ENCODE measurements at places on chromosomes 4 and X.

- DNase-seq: no peak
These were observed 146.2 kb upstream of the HHIP start for GRCh38 chr4:144499777-144500176.

- peak; percentile 1 for DNase-seq
These were observed 52.6 kb downstream of the HPRT1 start for GRCh38 chrX:134512566-134512965.

- no peak for DNase-seq
These were observed 187.7 kb upstream of the NUDT10 start for GRCh38 chrX:51144828-51145442.

DNA sequence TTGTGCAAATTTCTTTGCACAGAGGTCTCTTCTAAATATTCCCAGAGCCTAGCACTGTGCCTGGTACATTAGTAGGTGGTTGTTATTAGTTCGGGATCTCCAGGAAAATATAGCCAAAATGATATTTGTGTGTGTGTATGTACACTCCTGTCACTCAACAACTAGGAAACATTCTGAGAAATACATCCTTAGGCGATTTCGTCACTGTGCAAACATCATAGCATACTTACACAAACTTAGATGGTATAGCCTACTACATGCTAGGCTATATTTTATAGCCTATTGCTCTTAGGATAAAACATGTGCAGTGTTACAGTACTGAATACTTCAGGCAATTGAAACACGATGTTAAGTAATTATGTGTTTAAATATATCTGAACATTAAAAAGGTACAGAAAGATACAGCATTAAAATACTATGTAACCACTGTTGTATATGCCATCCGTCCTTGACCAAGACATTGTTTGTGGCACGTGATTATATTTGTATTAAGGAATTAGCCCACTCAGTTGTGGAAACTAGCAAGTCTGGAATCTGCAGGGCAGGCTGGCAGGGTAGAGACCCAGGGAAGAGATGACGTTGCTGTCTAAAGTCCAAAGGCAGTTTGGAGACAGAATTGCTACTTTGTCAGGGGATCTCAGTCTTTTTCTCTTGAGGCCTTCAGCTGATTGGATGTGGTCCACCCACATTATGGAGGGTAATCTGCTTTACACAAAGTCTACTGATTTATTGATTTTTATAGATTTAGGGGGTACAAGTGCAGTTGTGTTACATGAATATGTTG lies 106.9 kb downstream of the COL4A6 start:
- DNase-seq: no peak

- DNase-seq: no peak
These were observed 81.2 kb downstream of the KLF8 start for GRCh38 chrX:56313308-56313707.

DNA sequence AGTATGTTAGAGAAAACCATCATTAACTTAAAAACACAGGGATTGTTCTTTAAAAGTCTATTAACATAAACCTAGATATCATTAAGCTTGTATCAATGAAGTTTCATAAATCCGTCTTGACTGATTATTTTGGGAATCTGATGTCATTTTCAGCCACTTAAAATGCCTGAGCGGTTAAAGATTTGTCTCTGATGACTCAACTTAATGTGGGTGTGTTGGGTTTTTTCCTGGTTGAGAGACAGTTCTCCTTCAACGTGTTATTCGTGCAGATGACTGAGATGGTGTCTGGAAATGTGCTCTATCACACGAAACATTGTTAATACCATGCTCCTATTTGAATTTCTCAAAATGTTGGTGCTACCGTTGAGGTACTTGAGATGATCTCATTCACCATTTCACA lies 227.3 kb upstream of the TENM3 start:
- DNase-seq: no peak

DNA sequence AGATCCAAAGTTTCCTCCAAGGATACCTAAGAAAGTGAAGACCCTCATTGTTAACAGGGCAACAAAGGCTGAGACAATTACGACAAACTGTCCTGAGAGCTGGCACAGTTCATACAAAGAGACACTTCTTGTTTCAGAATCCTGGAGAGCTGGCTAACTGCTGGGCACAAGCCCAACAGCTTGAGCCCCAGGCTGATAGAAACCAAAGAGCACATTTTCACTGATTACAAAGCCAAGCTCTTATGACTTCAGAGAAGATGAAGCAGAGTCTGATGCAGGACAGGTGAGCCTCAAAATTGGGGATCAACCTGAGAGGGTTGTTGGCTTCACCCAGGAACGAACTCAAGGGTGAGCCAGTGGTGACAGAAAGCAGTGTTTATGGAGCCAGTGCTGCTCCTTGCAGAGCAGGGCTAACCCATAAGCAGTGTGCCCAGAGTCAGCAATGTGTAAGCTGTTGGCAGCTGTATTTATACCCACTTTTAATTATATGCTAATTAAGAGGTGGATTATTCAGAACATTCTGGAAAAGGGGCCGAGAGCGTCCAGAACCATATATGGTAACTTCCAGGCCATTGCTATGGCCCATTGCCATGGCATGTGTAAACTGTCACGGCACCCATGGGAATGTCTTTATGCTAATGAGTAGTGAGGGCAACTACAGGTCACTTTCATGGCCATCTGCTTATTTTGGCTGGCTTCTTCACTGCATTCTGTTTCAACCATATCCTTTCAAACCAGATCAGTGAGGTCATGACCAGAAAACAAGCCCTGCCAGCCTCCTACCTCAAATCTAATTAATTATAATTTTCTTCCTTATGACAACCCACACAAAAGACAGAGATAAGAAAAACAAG lies 183.7 kb downstream of the EVC2 start:
- DNase-seq: no peak
